NCI-H2081 (cell line): ENCODE measurements at places on chromosomes 6 and 20.

- no peak for DNase-seq
Measured at GRCh38 chr20:57467742-57468141, 57.2 kb downstream of the CTCFL start.

- no peak for DNase-seq
Measured at GRCh38 chr20:58996226-58996611, 10.8 kb downstream of the CTSZ start.

- no peak for DNase-seq
Measured at GRCh38 chr6:153129873-153130514, 1.1 kb downstream of the RGS17 start.

DNA sequence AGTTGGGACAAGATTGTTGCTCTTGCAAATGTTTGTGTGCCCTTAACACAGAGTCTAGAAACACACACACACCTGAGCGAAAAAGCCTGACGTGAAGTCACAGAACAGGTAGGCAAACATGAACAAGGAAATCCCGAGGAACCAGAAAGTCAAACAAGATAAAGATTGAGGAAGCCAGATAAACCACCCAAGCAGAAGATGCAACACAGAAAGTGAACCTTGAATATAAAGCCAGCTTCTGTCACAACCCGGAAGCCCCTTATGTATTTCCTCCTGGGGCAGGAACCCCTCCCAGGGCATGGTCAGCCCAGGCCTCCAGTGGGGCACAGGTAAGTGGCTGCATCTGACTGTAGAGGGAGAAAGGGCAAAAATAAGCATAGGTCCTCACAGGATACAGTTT, 158.2 kb upstream of the SUPT3H start:
- DNase-seq, result no peak
